ENCODE measurements at places on chromosomes 5 and 9.

- no peak for DNase-seq
These were observed at the start of gene MAMDC2 for GRCh38 chr9:70043689-70044489. Gene MAMDC2, plus strand, starts transcription at chr9:70043848. Its CDS starts 350 bp downstream, at chr9:70044198.

DNA sequence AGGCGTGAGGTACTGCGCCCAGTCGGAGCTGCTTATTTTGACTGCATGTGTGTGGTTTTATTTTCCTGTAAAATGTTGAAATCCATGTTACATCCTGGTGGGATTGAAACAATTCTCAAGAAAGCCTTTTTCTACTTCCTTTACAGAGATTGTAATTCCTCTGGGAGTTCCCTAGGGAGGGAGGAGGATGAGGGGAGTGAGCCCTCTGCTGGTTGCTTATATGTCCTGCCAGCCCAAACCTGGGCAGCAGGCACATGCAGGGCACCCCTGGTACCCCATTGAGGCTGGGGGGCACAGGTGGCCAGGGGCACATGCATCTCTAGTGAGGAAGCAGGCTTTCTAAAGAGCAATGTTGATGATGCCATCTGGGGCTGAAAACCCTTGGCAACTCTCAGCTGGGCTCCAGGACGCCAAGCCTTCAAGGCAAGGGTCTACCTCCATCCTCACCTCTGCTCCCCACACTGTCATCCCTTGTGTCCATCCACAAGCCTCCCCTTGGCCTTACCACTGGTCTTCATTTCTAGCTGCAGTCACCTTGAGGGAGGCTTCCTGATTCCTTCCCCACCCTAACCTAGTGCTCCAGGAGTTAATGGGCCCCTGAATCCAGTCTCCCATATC, 84.7 kb upstream of the TNFSF8 start:
- DNase-seq: peak; percentile 70

DNA sequence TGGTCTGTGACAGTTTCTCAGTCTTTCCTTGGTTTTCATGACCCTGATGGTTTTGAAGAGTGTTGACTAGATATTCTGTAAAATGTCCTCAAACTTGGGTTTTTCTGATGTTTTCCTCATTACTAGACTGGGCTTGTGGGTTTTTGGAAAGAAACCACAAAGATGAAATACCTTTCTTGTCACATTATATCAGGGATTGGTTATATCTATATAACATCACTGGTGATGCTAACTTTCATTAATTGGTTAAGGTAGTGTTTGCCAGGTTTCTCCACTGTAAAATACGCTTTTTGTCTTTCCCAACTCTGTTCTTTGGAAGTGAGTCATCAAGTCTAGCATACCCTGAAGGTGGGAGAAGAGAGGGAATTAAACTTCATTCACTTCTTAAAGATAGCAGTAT, 3.3 kb upstream of the IL31RA start:
- no peak for DNase-seq

GRCh38 chr9:36450110-36450732, 50.2 kb upstream of the RNF38 start:
- DNase-seq: peak; percentile 5

DNA sequence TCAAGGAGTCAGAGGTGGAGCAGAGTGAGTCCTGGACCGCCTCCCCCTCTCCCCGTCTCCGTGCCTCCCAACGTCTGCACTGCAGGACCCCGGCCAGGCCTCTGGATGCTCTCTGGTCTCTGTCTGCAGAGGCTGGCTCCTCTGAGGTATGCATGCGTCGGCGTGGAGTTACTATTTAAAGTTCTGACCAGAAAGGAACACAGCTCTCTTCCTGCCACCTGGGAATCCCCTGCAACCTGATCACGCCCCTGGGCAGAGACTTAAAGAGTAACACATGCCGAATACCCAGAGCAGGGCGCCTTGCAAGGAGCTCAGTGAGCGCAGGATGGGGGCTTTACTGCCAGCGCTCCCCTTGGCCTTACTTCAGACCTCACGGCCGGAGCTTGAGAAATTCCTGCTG, 16.0 kb downstream of the ANXA6 start:
- DNase-seq: no peak

DNA sequence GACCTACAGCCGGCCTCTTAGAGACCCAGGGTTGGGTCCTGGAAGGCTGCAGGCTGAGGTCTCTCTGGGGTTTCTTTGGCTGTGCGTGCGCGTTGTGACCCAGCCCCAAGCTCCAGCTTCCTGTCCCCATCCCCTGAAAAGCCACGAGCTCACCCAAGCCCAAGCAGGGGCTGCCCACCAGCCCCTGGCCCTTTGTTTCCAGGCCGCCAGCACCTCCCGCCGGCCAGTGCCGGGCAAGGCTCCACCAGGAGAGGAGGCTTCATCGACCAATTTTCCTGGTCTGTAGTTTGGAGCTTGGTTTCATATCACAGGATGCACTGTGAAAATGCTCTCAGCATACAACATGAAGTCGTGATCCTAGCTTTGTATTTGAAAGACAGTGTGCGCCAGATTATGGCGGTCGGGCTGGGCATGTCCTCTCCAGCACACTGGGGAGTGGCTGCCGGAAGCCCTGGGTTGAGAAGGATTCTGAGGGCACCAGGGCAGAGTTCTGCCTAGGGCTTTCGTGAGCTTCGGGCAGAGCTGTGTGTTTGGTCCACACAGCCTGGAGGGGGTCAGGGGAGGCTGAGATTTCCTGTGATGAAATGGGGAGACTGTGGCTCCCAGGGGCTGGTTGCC, 78.6 kb downstream of the COL5A1 start:
- DNase-seq: no peak

- no peak for DNase-seq
These were observed 64.3 kb upstream of the S1PR3 start for GRCh38 chr9:88926781-88927505.

- DNase-seq: no peak
These were observed 1242.9 kb upstream of the CDH6 start for GRCh38 chr5:29950416-29951145.

GRCh38 chr9:70113403-70114022, 69.9 kb downstream of the MAMDC2 start:
- peak; percentile 54 for DNase-seq

DNA sequence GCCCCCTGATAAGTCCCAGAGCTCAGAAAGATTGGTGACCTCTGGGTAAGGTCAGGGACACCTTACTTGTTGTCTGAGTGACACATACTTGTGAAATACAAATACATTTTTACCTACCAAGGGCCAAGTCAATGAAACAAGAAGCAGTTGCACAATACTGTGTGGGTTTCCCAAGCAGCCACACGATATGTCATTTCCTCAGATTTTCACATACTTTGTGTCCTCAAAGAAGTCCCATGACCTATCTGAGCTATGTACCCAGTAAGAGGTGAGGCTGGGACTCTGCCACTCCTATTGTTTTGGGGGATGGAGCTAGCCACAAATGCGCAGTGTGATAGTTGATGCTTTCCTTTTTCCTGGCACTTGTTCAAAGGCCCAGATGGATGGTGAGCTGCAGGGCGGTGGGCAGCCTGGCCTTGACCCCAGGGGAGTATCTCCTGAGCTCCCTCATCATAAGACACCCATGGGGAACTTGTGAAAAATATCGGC, 4.8 kb upstream of the SLC25A51 start:
- no peak for DNase-seq

- DNase-seq: no peak
These were observed 29.8 kb downstream of the TDRD7 start for GRCh38 chr9:97441729-97442128.

GRCh38 chr5:18972177-18972576, 1015.8 kb downstream of the CDH18 start:
- DNase-seq: no peak

GRCh38 chr9:9214066-9214465, 1398.7 kb downstream of the PTPRD start:
- no peak for DNase-seq

DNA sequence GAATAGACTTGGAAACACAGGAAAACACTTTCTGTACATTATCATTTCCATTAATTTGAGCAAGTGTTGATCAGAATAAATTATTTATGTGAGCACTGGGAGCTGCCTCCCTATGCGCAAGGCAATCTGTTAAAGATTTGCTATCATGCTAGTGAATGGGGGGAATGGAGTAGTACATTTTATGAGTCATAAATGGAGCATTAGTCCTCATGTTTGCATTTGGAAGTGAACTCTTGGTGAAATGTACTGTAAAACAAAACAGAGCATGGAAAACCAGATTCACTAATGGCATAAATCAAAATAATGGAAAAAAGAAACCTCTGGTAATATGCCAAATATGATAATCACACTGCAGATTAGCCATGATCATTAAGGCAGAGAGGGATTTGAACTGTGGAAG, 40.5 kb upstream of the TMC1 start:
- no peak for DNase-seq

GRCh38 chr9:1869843-1870242, 145.3 kb upstream of the SMARCA2 start:
- no peak for DNase-seq

DNA sequence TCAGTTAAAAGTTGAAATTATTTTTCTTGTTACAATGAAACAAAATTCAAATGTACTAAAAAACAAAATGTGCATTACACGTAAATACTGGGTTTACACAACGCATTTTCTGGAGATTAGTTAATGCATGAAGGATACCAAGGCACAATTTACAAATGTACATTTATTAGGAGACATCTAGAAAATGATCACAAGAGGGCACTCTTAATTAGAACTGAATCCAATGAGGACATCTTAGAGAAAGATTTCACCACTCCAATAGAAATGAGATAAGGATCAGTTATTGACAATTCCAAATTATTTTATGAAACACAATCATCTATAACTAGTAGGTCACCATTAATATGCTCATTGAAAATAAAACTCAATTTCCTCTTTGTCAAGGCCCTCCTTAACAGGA, 36.6 kb upstream of the CDH12 start:
- DNase-seq: peak; percentile 25

DNA sequence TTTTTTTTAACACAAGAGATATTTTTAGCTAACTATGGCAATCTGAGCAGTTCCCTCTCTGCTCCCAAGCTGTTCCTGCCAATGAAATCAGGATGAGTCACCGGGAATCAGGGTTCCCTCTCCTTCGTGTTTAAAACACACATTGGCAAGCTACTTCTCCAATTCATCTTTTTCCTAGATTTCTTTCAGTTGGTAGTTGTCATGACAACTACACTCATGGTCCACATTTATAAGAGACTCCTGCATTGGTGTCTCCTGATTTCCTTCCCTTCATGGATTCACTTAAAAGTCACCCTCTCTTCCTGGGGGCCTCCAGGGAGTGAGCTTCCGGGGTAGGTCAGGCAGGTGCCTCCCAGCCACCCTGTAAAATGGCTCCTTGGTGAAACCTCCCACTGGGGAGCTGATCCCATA, 72.3 kb upstream of the NIPAL4 start:
- DNase-seq: peak; percentile 48

- no peak for DNase-seq
These were observed 9.3 kb upstream of the FGD3 start for GRCh38 chr9:92938025-92938424.

- DNase-seq: no peak
These were observed 626.7 kb downstream of the BNC2 start for GRCh38 chr9:16243798-16244197.

GRCh38 chr9:28650327-28650726, 1077.0 kb upstream of the C9orf72 start:
- DNase-seq: no peak

DNA sequence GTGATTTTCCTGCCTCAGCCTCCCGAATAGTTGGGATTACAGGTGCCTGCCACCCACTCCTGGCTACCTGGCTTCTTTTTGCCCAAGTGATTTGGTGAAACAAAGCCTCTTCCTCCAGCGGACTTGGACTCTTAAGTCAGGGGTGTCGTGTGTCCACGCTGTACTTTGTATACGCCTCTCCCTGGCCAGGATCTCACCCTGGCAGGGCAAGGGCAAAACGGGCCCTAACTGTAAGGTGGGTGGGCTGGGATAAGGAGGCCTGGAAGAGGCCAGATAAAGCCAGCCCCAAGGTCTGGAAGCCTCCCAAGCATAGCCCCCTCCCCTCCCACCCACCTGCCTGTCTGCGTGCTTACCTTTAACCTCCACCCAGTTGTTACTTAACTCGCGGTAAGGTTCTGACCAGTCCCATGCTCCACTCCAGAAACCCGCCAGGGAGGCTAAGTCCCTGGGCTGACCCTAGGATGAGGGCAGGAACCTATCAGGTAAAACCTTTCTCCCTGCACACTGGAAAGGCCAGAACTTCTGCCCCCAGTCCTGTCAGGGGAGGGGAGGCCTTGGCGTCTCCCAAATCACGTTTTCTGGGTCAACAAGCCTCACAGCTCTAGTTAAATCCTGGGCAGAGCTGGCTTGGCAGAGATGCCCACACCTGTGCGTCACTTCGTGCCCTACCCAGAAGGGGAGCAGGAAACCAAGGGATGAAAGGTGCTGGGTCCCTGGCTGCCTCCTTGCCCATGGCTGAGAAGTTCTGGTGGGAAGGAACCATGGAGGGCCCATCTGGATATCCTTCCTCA, 8.4 kb downstream of the CDK9 start:
- DNase-seq: no peak

GRCh38 chr5:113090336-113091106, 113.9 kb downstream of the DCP2 start:
- DNase-seq: no peak

GRCh38 chr5:37722236-37723161, 117.3 kb downstream of the GDNF start:
- DNase-seq: peak; percentile 59

- no peak for DNase-seq
These were observed 2.5 kb upstream of the RHOBTB3 start for GRCh38 chr5:95728494-95729114.

- DNase-seq: no peak
These were observed 155.0 kb upstream of the MVB12B start for GRCh38 chr9:126171641-126172040.

DNA sequence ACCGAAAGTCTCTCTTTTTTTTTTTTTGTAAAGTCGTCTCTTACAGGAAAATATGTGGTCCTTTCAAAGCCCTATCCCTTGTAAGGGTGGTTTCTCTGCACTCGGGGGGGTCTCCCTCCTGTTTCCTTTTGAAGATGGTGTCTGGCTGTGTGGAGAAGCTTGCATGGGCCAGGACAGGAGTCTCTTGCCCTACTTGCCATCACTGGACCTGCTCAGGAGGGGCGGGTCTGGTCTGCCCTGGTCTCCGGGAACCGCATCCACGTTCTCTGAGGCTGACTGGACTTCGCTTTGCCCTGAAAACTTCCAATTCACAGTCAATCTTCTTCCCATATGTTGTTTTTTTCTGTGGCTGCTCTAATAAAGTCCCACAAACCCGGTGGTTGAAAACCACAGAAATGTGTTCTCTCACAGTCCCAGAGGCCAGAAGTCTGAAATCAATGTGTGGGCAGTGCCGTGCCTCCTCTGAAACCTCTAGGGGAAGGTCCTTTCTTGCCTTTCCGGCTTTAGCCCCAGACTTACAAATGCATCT, 92.9 kb upstream of the IER5L start:
- no peak for DNase-seq

GRCh38 chr5:58330781-58331180, 129.1 kb downstream of the PLK2 start:
- no peak for DNase-seq

DNA sequence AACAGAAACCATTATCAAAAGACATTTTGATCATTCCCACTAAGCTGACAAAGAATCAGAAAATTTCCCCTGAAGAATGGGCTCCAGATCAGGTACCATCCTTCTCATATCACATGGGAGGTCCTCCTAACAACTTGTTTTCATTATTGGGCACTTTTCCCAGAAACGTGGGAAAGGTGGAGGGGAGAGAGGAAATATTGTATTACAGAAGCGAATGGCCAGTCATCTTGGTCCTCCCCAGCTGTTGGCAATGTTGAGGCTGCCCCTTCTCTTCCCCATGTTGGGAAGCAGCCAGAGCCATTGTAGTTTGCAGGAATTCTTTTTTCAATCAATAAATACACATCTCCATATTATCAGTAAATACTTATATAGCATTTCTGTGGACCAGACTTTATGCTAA, 126.2 kb upstream of the ZNF608 start:
- no peak for DNase-seq

Data from SW 1271 (cell line).